Fibroblast of villous mesenchyme (primary cell): ENCODE measurements at places on chromosomes 13 and 19.

- peak; percentile 22 for DNase-seq
Measured at GRCh38 chr13:31747966-31748365, 8.6 kb downstream of the RXFP2 start.

- peak; percentile 24 for DNase-seq
Measured at GRCh38 chr19:46753420-46754155, 7.3 kb upstream of the STRN4 start.

- no peak for DNase-seq
Measured at GRCh38 chr13:26486550-26486949, 70.9 kb upstream of the WASF3 start.

GRCh38 chr13:33199289-33199850 lies 86.2 kb downstream of the STARD13 start:
- peak; percentile 66 for DNase-seq

DNA sequence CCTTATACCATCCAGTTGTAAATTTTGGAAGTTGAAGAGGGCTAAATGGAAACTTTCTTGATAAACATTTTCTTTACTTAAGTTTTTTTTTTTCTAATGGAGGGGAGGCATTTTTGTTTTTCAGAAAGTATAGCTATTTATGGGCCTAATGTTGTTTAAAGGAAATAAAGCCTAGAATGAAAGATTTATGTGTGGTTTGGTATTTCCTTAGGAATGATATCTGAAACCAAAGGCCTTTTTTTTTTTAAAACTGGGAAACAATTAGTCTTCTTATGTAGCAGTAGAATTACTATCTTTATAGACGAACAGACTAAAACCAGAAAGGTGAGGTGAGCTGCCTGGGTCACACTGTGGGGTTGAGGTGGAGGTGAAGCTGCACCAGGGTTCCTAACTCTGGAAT lies 80.1 kb downstream of the ESD start:
- DNase-seq, result peak; percentile 30

DNA sequence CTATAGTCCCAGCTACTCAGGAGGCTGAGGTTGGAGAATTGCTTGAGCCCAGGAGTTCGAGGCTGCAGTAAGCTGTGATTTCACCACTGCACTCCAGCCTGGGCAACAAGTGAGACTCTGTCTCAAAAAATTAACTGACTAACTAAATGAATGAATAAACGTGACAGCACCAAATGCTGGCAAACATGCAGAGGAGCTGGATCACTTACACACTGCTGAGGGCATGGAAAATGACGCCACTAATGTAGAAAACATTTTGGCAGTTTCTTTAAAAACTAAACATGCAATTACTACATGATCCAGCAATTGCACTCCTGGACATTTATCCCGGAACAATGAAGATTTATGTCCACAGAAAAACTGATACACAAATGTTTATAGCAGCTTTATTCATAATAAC lies 31.3 kb upstream of the GTF3A start:
- DNase-seq, result no peak

DNA sequence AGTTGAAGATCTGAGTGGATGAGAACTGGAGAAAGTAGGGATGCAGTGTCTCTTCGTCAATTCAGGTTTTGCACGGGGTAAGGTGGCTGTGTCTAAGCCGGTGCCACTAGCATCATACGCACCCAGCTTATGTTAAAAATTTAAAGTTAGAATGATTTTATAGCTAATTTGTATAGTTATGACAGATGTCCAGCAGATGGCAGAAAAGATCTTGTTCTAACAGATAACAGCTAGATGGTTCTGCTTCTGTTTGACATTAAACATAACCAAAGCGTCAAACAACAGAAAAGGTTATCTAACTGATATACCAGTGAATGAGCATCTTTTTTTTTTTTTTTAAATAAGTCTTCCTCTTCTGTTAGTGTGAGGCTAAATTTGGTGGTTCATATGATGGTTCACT lies 18.8 kb upstream of the EDDM13 start:
- peak; percentile 70 for DNase-seq

- DNase-seq, result no peak
Measured at GRCh38 chr13:73110814-73111213, 52.0 kb downstream of the KLF5 start.

DNA sequence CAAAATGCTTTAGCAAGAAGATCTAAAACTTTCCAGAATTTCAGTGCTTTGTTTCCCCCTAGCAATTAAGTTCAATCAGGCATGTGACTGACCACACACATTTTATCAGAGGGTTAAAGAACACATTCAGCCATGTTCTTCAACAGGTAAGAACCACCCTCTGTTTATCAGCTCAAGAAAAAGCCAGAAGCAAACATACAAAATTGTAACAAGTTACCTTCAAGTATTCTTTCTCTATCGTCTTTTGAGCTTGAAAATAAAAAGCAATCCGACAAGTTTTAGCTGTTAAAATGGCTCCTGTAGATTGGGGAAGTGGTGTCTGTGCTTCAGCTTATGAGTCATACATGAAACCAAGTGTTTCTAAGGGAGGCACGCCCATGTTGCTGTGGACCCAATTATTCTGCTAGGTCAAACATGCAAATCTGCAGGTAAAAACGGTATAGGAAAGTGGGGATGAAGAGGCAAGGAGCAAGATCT lies at the start of gene ELF1:
TSS of gene ELF1 (minus strand) at position 306 of the 477 bp plus-strand sequence. CDS start 37,262 bp downstream, outside the sequence.
- DNase-seq, result peak; percentile 70

DNA sequence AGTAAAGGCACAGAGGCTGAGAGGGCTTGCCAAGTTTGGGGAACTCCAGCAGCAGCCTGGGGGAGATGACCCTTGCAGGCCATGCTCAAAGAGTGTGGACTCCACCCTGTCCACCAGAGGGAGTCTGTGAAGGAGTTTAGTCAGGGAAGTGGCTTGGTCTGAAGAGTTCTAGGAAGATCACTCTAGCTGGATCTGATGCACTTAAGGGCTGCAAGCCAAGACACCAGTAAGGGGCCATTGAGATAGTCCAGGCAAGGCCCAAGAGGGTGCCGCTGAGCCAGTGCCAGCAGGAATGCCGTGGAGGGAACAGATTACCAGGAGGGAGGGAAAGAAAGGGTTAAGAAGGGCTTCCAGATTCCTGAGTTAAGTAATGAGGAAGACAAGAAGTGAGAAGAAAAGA lies 68.7 kb downstream of the ZAR1L start:
- peak; percentile 67 for DNase-seq

DNA sequence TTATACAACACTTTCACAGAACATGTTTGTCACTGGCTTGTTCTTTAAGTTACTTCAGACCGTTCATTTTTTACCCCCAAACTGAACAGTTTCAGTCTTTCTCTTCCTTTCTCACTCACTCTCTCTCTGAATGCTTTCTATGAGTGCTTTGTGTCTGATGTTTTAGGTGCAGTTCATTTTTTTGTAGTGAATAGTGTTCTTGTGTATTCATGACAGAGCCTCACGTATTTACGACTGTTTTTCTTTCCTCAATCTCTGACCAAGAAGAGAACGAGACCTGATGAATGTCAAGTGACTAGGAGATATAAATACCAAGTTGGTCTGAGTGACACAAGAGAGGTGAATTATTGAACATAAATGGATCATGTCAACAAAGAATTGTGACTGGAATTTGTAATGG lies 1525.0 kb upstream of the MIR17HG start:
- DNase-seq, result no peak

DNA sequence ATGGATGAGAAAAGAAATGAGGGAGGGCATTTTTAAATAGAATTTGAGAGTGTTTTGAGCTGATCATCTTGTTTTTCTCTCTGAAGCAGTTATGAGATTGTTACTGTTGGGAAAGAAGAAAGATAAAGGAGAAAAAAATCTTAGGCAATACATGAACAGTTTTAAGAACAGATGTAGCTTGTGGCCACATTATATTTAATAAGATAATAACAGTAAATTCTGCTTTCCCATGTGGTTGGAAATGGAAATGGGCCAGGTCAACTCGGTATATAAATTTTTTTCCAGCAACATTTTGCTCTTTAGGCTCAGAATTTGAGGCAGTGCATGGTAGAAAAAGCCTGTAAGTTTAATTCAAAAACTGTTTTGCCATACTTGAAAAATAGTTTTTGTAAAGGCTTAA lies 118.7 kb downstream of the POSTN start:
- peak; percentile 66 for DNase-seq

DNA sequence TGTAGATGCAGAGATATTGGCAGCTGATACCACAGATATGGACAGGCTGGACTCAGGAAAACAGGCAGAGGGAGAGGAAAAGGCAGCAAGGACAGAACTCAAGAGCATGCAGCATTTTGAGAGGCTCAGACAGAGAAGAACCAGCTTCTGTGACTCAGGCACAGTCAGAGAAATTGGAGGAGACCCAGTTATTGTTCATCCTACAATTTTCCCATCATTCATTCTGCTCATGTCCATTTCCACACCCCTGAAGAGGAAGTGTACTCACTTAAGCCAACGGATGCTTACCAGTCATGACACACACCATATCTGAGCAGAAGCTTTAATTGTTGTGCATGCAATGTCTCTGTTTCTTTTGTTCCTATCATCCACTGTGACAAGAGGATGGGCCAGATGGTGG lies 359.8 kb upstream of the HTR2A start:
- DNase-seq, result no peak

DNA sequence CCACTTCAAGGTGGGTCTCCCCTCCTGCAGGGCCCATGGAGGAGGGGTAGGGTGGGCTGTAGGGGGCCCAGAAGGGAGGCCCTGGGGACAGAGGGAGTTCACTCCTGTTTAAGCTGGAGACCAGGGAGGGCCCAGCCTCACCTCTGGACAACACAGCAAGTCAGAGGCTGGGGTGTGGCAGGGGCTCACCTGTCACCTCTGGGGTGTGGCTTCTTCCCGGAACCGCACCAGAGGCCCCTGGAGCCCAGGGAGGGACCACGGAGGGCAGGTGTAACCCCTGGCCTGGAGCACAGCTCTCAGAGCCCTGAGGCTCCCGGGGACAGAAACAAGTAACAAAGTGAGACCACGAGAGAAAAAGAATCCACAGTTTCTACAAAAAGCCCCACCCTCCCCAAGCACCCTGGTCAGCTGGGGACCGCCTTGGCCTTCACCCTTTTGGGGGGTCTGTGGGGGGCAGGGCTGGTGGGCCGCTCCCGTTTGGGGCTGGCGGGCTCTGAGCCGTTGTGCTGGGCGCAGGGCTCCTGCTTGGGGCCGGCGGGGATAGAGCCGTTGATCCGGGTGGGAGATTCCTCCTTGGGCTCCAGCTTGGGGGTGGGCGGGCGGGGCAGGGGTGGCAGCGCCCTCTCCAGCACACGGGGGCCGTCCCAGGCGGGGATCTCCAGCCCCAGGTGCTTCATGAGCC lies 8.0 kb downstream of the SIRT6 start:
- no peak for DNase-seq

DNA sequence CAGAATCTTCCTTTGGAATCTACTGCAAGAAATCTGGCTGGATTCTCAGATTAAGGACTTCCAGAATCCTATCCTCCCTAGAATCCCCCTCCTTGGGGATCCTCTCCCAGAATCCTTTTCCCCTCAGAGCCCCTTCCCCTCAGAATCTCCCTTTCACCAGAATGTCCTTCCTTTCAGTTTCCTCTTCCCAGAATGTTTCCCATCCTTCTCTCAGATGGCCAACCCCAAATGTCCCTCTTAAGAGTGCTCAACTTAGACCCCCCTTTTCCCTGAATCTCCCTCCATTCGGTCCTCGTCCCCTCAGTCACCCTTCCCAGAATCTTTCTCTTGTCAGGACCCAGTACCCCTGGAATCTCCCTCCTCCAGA lies 584 bp upstream of the RPS16 start:
- no peak for DNase-seq

- DNase-seq, result no peak
Measured at GRCh38 chr13:25168790-25169189, 3.3 kb downstream of the AMER2 start.

DNA sequence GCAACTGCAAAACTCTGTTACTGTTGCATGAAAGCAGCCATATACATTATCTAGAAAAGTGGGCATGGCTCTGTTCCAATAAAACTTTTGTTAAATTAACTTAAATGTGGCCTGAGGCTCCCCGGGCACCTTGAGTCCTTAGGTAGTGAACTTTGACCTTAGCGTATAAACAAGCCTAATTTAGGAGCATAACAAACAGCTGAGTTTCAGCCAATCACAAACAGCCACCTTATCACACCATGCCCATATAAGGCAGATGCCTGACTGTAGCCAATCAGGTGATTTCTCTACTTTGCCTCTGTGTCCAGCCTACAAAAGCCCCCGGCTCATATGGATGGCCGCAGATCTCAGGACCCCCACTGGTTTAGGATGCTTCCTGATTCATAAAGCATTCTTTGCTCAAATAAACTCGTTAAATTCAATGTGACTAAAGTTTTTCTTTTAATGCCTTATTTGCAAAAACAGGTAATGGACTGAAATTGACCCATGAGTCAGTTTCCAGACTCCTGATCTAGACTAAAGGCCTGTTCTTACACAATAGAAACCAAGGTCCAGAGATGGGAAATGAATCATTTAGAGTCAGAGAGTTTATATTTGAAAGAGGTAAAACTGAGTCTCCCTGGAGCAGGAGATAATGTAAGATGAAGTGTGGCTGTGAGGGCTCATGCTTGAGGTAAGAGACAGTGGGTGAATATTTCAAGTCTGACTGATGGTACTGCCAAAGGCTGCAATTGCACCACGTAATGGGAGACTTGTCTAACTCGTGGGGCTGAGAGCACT lies 130.2 kb downstream of the FGF9 start:
- DNase-seq, result no peak

- DNase-seq, result no peak
Measured at GRCh38 chr13:46521921-46522747, 30.8 kb upstream of the LRCH1 start.

DNA sequence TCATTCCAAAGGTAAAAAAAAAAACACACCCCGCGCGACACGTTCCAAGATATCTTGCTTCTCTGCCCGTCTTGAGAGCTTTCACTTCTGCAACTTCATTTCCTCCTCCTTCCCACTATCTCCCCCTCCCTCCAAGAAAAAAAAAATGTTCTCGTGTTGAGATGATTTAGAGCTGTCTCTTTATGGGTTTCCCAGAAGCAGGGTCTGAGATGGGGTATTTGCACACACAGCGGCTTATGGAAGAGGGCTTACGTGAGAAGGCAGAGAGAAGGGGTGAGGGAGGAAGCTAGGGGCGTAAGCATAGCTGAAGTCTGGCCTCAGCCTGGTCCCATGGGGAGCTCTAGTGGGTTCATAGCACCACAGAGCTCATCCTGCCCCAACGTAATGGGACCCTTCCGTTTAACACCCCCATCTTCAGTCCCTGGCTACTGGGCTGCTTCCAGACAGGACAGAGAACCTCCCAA lies 31.3 kb upstream of the USE1 start:
- DNase-seq, result no peak

DNA sequence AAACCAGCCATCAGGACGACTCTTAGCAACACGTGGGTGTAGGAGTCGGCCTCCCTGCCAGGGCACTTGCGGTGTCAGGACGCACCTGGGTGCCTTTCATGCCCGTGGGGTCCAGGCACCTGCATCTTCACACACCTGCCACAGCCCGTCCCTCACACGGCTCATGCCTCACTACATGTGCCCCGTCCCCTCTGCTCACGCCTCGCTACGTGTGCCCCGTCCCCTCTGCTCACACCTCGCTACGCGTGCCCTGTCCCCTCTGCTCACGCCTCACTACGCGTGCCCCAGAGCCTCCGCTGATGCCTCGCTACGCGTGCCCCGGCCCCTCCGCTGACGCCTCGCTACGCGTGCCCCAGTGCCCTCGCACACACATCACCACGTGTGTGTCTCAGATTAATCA lies 58.0 kb upstream of the F7 start:
- DNase-seq, result no peak

GRCh38 chr13:110662091-110662490 lies 43.8 kb downstream of the CARS2 start:
- no peak for DNase-seq
